Activated T-cell treated with anti-CD3 and anti-CD28 coated beads, Interleukin-2, amount 50 U/mL, for 4 hours (primary cell): ENCODE measurements at places on chromosomes 4 and X. TPM values are rescaled to one million over a fixed set of nuclear protein-coding genes. Genes with fewer than 3 reads are reported as not detected.

- no peak for DNase-seq
Observed at GRCh38 chrX:115459883-115460880, 100.8 kb upstream of the PLS3 start.

- no peak for DNase-seq
Observed at GRCh38 chr4:6493658-6494304, 21.4 kb upstream of the PPP2R2C start.

USP46 gene
- total RNA-seq, result 10.4 TPM

- DNase-seq, result no peak
Observed at GRCh38 chr4:15027921-15028435, 25.7 kb downstream of the CPEB2 start.
